ENCODE measurements at places on chromosomes 2 and 18. TPM values are rescaled to one million over a fixed set of nuclear protein-coding genes. Genes with fewer than 3 reads are reported as not detected.

LRRC30 gene
- not detected for polyA plus RNA-seq

UNC80 gene
- polyA plus RNA-seq, result 0.13 TPM

DNA sequence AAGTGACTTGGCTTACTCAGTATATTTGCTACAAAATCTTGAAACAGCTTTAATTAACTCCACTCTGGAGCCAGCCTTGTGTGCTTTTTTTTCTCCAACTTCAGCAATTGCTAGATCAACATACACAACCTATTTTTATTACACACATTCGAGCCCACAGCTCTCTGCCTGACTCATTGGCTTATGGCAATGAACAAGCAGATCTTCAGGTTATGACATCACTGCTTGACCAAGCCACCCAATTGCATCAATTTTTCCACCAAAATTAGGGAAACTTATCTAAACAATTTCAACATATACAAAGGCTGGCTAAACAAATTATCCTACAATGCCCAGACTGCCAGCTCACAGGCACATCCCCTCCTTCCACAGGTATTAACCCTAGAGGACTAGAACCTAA lies 39.6 kb upstream of the PDK1 start:
- no peak for DNase-seq

GRCh38 chr18:24534737-24535136 lies 74.3 kb downstream of the HRH4 start:
- no peak for DNase-seq

- DNase-seq, result no peak
Measured at GRCh38 chr2:120783371-120783791, 47.7 kb downstream of the GLI2 start.

DNA sequence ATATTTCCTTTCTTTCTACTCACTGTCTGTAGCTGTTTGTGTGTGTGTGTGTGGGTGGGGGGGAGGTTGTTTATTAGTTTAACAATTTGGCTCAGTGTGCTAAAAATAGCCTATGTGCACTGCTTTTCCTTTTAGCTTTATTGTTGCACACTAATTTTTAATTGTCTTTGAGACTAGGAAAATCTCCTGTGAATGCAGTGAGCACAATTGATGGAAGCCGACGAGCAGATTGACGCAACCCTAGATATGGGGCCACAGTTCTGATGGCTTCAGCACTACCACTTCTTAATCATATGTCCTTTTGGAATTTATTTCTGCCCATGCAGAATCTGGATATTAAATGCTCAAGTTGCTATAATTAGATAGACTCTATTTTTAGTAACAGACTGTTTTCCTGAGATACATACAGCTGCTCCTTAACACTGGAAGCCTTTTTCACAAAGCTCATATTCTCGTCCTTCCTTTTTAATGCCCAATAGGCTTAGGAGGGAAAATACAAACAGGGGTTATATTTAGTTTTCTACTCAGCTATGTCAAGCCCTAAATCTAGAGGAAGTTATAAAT lies 109.1 kb downstream of the IRS1 start:
- DNase-seq, result peak; percentile 20

DNA sequence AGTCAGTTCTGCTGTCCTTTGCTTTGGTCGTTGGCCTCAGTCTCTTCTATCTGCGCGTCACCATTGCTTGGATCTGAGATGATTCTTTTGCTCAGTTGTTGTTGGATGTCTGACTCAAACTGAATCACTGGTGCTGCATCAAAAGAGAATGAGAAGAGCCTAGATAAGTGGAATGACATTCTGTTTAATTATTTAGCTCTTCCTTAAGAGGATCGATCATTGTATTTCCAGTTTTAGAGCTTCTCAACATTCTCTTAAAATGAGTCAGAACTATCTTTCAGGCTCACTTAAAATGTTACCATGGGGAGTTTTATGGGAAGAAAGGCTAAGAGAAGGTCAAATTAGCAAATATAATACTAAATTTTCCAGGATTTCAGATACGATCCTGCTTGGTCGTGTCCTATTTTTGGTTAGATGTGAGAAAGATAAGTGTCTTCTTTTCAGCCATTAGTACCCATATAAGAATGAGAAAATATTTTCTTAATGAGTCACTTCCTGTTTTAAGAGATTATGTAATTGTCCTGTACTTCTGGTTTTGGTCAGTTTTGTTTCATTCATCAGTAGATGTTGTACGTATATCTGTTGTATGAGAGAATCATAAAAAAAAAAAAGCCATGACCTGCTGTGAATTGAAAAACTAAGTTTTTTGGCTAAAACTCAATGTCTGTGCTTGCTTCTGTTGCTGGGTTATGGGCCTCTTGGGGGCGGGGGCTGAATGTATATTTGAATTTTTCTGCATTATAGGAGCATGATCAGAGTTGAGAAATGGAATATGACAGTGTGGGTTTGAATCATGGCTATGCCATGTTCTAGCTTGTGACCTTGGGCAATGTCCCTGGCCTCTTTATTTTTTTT lies 31.6 kb upstream of the CASP10 start:
- DNase-seq, result no peak

DNA sequence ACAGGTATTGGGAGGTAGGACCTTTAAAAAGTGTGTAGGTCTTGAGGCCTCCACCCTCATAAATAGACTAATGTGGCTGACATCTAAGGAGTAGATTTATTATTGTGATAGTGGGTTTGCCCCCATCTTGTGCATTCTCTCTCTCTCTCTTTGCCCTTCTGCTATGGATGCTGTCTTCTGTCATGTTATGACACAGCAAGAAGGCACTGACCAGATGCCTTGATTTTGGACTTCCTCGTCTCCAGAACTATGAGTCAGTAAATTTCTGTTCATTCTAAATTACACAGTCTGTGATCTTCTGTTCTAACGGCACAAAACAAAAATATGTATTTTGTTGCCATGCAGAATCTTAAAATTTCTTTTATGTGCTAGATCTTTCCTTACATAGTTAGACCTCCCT lies 66.9 kb downstream of the ATAD2B start:
- no peak for DNase-seq

FAM228A gene
- polyA plus RNA-seq, result 0.70 TPM

DNA sequence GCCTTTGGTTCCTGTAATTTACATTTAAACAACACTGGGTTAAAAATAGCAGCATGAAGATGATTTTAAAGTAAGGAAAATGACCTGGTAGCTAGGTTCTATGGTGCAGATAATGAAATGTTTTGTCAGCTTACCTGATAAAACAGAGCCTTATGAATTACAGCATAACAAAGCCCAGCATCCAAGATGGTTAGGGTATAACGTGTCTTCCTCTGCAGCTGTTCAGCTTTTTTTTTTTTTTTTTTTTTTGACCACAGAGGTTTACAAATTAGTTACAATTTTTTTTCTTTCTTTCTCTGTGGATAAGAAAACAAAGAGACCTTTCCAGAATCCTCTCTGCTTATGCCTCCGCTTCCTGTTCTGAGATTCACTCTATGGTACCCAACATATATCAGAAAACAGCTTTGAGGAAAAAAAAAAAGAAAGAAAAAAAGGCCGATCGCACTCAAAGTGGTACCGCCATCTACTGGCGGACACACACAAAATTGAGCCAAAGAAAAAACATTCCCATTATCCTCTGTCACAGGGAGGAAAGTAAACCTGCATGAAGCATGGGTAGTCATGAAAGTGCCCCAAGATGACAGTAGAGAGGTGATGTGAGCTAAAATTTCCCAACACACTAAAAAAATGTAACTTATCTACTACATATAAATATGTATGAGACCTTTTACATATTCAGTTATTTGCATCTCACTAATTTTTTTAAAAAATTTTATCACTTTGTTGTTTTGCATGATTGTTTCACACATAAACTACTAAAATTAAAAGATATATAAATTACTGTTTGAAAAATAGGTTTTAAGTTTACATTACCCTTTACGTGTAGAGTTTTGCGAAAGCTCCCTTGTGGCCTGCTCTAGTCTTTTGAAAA lies at the start of gene SCN3A:
Gene SCN3A, minus strand, starts transcription at position 362 of the 871 bp plus-strand sequence. CDS start 27,656 bp downstream, outside the sequence.
- no peak for DNase-seq

GRCh38 chr2:164823126-164823525 lies 18.5 kb downstream of the COBLL1 start:
- DNase-seq, result no peak

DNA sequence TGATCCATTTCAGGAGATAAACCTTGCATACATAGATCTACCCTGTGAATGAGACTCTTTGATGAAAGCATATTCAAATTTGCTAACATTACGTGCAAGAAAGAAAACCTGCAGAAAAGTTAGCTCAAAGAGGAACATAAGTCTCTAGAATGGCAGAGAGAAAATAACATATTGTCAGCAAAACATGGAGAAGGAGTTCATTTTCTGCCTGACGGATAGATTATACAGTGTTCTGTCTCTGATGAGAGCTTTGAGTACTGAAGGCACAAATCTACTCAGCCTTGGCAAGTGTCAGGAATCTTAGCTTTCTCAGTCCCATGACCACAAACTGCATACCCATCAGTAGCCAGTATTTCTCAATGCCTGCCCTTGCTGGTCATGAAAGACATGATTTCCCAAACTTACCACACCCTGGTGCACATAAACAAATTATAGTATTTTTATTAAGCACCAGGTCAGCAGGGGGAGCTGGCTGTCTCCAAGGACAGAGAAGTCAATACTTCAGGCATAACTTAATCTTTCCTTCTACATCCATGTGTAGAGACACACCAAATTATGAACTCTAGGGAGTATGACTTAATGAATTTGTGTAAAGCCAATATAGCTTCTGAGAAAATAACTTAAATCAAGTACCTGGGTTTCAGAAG lies 401.2 kb upstream of the SOX11 start:
- DNase-seq, result no peak

IL36G gene
- polyA plus RNA-seq, result not detected

Measured in urinary bladder (tissue), 4 donors.